Activated effector memory CD4-positive, alpha-beta T cell treated with Interleukin-2 at 50 U/mL for 16 hours (primary cell): ENCODE measurements at places on chromosomes 2 and 18.

- DNase-seq, result no peak
These were observed 107.6 kb upstream of the MSH6 start for GRCh38 chr2:47675196-47675825.

DNA sequence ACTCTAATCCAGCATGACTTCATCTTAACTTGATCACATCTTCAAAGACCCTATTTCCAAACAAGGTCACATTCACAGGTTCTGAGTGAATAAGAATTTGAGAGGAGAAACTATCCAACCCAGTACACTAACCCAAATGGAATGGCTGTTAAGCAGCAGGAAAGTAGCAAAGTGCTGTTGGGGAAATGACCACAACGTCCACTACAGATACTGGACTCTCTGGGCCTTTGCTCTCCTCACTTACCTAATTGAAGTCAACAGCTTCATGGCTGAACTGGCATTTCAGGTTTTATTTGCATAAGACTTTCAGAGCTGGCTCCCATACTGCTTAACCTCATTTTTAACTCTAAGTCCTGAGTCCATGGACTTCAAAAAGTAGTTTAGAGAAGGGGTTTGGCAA lies 38.0 kb upstream of the ACVR2A start:
- no peak for DNase-seq

GRCh38 chr2:127611076-127611925 lies 34.7 kb upstream of the GPR17 start:
- DNase-seq, result no peak

DNA sequence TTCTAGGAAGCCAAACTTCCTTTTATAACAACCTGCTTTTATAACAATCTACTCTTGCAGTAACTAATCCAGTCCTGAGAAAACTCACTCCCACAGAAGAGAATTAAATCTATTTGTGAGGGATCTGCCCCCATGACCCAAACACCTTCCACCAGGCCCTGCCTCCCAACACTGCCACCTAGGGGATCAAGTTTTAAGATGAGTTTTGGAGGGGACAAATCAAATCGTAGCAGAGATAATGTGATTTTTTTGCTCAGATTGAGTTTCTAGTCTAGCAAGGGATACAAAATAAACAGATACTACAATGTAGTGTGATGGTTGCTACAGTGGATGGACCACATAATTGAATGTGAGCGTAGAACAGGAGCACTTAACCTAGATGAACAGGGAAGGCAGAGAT lies 52.2 kb downstream of the NCOA1 start:
- DNase-seq, result no peak

- no peak for DNase-seq
These were observed 10.7 kb downstream of the RPL31 start for GRCh38 chr2:101012706-101013181.

DNA sequence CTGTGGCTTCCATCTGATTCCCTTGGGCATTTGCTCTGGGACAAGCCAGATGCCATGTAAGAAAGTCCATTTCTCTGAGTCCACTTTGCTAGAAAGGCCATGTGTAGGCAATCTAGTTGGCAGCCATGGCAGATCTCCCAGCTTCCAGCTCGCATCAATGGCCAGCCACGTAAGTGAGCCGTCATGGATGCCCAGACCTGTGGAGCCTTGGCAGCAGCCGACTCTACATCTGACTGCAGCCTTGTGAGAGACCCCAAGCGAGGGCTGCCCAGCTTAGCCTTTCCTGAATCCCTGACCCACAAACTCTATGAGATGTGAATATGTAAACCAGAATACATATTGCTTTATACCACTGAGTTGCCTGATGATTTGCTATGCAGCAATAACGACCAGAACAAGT lies 533.5 kb downstream of the PARD3B start:
- no peak for DNase-seq
